ENCODE measurements at places on chromosomes 13 and 19.

DNA sequence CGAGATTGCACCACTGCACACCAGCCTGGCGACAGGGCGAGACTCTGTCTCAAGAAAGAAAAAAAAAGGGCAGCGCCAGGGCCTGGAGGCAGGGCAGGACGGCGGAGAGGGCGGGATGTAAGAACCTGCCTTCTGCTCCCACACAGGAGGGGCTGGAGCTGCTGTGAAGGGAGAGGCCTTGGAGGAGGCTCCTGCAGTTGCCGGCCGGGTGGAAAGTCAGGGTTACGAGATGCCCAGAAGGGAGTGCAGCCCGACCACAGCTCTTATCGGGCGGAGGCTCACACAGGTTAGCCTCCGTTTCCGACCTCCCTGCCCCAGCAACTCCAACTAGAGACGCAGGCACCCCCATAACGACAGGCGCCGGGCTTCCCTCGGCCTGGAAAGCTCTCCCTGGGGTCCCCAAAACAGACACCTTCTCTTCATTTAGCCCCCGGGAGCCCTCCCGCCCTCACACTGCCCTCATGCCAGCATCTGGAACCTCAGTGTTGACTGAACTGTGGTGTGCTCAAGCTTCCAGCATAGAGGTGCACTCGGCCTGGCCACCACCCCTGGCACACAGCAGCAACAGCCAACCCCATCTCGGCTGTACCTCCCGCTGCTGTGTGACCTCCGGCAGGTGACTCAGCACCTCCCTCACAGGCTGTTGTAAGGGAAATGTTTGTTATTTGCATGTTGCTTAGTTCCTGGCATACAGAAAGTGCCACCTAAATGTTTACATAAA lies 1.4 kb downstream of the PLPP2 start:
- DNase-seq: no peak

GRCh38 chr19:3216874-3217273 lies 7.6 kb upstream of the CELF5 start:
- no peak for DNase-seq

DNA sequence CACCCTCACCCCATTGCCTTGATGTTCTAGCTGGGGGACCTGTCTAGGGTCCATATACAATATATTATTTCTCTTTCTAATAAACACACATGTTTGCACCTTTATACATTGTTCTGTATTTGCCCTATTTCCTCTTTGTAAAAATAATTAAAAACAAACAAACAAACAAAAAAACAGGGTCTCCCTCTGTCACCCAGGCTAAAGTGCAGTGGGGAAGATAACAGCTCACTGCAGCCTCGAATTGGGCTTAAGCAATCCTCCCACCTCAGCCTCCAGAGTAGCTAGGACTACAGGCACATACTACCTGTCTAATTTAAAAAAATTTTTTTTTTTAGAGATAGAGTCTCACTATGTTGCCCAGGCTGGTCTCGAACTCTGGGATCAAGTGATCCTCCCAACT lies 5.9 kb upstream of the FBN3 start:
- DNase-seq: no peak

DNA sequence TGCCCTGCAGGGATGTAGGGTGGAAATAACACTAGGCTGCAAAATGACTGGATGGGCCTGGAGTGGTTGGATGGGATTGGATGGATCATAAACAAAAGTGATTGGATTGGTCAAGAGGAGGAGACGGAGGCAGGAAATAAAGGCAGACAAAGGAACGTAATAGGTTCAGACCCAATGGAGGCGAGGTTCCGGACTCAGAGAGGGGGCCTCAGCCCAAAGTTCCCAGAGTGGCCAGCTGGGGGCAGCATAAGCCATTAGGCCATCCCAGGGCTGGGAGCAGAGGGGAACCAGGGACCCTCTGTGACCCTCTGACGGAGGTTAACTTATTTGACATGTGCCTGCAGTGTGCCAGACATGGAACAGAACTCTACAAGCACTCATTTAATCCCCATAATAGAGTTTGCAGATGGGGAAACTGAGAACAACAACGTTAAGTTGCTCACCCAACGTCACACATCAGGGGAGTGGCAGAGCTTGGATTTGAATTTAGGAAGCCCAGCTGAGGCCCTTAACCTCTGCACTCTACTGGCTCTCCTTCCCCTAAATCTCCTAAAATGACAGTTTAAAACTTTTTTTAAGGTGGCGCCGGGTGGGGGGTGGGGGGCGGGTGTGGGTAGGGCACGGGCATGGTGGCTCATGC lies 15.3 kb upstream of the MAP1S start:
- peak; percentile 59 for DNase-seq

DNA sequence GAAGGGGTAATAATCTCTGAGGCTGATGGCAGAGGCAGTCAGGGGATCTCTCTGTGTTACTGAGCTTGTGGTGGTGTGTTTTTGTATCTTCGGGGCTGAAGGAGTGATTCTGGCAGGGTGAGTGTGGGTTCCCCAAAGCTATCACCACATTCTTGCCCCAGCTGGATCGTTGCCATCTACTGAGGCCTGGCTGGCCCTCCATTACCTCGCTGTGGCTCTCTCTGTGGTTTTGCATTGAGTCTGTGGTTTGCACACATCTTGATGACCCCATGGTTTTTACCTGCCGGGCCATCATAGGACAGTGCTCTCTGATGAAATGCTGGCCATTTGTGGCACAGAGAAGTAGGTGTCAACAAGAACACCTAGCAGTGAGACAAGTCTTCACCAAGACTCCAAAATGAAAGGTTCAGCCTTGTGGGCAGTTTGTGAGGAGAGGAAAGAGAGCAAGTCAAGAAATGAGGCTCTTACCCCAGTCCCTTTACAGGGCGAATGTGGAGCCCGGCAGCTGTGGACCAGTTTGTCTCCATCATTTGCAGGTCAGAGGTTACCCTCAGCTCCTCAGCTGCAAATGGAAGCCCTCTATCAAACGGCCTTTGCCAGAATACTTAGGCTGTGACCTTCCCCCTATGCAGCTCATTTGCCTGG lies 69.0 kb upstream of the NPAS1 start:
- DNase-seq: no peak

GRCh38 chr13:21330126-21330861 lies 128.8 kb downstream of the ZDHHC20 start:
- DNase-seq: no peak

- DNase-seq: peak; percentile 28
Observed at GRCh38 chr13:113489549-113490495, 689 bp downstream of the DCUN1D2 start.

GRCh38 chr13:45510672-45511071 lies 45.9 kb downstream of the COG3 start:
- DNase-seq: no peak

DNA sequence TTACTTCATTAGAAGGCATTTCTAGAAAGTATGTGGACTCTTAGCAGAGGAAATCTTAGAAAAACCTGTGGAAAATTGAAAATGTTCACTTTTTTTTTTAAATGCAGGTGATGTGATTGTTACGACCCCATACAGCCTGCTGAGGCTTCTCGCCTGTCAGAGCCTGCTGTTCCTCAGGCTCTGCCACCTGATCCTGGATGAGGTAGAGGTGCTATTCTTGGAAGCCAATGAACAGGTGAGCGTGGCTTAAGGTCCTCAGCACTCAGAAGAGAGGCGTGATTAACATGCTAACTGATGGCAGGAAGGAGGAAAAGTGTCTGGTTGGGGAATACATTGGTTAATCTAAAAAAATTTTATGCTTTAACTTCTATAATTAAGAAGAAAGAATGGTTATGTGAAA lies 71.4 kb downstream of the SLC7A9 start:
- DNase-seq: no peak

DNA sequence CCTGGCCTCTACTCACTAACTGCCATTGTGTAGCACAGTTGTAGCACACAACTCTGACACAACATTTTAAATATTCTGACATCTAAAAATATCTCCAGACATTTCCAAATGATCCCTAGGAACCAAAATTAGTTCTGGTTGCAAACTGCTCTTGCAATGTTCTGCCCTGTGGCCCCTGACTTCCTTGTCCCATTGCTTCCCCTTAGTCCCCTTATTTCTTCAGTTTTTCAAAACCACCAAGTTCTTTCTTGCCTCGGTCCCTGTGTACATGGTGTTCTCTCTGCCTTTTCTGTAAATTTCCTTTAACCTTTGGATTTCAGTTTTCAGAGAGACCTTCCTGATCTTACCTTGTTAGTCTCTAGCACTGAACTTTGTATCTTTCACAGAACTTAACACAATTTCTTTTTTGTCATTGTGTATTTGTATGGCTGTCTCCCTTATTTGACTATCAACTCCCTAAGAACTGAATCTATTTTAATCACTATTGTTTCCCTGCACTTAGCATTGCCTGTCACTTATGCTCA lies 87.6 kb upstream of the MLNR start:
- no peak for DNase-seq

DNA sequence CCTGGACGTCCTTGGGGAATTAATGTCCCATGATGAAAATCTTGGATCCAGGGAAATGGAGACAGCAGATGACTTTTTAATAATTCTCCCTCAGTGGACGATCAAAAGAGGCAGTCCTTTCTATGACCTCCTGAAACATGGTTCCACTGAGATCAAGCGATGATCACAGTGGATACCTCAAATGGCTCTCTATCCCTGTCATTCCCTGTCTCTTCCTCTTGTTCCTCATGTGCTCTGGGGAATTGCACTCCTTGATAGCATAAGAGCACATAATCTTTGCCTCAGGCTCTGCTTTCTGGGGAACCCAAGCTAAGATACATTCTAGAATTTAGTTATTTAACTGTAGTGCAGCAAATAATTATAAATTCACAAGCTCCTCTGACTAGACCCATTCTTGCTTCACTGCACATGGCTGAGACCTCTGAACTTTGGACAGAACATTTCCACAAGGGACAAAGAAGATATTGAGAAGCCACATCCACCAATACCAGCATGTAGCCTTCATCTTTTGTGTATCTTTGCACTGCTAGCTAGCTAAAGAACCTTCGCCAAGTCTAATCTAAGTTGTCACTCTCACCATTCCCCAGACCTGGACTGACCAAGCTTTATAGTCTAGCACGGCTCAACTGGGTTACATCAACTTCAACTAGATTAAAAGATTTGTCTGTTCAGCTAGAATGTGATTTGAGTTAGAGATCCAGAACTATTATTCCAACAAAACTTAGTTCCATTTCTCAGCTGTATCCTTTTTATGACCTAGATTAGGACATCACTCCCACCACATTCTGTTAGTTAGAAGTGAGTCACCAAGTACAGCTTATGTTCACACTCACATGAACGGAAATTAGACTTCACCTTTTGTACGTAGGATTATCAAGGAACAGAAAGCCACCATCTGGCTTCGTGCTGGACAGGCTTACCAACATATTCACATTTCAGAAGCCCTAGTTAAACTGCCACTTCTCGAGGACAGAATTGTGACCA lies 142.7 kb downstream of the SUCLA2 start:
- no peak for DNase-seq

Data from stimulated activated CD4-positive, alpha-beta T cell treated with anti-CD3 and anti-CD28 coated beads, Interleukin-15, amount 100 ng/mL, for 48 hours (primary cell).